Bone marrow (tissue), 2 donors: ENCODE measurements at places on chromosomes 5 and 9.

DNA sequence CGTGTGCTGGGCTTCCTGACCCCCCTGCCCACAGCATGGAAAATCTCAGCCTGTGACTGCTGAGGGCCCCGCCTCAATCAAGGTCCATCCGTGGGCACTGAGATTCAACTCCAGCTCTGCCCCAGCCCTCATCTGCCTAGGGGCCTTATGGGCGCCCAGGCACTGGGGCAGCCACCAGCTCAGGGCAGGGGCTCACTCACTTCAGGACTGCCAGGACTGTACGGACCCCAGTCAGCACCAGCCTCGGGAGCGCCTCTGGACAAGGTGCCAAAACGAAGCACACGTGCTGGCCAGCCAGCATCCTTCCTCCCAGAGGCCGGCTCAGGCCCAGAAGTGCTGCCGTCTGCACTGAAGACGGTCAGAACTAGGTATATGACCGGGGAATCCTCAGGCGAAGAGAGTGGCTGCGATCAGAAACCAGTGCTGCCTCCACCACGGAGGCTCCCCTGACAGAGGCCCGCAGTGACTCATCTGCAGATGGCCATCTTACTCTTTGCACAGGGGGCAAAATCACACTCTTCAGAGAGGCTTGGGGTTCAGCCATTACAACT, 19.6 kb downstream of the CLPTM1L start:
- no peak for DNase-seq

DNA sequence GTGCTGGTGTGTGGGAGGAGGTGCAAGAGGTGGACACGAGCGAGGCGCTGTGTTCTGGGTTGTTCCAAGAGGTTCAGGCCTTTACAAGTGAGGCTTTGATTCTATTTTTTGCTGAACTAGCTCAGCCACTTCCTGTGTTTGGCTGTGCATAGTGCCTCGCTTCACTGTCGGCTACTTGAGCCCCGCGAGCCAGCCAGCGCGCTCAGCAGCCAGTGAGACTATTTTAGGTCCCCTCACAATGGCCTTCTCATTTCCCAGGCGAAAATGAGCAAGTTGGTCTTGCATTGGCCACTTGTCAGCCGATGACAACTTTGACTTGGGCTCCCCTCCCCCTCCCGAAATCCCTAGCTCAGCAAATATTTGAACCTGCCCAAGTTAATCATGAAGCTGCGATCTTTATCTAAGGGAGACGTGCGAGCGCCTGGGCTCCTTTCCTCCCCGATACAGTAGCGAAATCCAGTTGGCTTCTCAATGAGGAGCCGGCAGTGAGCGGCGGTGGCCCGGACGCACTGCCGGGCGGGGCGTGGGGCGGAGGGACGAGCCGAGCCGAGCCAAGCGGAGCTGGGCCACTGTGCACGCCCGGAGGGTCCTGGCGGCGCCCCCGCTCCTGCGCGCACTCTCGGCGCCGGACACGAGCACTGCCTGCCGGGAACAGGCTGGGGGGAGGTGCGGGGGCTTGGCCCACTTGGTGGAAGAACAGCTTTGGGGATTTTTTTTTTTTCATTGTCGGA, 72.6 kb downstream of the PIK3R1 start:
- DNase-seq, result peak; percentile 53

DNA sequence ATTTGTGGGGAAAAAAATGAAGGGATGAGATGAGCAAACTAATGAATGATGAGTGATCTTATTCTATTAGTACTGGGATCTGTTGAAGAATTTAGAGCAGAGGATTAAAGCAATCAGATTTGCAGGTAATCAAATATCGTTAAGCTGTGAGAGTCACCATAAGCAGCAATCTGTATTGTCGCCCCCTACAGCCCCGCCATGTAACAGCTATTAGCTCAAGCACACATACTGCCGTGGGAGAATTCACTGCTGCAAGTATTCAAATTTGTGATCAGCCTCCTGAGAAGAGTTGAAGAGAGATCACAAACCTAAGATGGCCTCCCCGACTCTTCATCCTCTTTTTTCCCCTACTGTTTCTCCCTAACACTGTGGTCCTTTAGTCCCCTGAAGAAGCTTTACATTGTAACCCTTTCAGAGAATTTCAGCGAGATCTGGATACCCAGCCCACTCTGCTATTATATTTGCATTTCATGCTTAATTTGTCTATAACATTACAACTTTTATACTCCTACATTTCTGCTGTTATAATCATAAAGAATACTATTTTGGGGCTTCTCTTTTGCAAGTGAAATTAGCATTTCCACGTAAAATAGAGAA, 28.5 kb upstream of the PHF24 start:
- DNase-seq, result no peak

- no peak for DNase-seq
Measured at GRCh38 chr5:73286896-73287295, 113.9 kb downstream of the TMEM174 start.
